ENCODE measurements at places on chromosomes 6 and 20. TPM values are rescaled to one million over a fixed set of nuclear protein-coding genes. Genes with fewer than 3 reads are reported as not detected.

Gene LTB
- 493 TPM for total RNA-seq

Gene GRM1
- total RNA-seq, result not detected

GRCh38 chr6:92044312-92044711 lies 1375.0 kb downstream of the EPHA7 start:
- H3K27ac ChIP-seq, result no peak overlapping the region
- H3K4me3 ChIP-seq, result no peak overlapping the region
- no peak for DNase-seq
- no peaks in the 10 kb centered on the region for H3K4me1 ChIP-seq
- no peaks in the 10 kb centered on the region for H3K36me3 ChIP-seq

GRCh38 chr6:34144581-34145160 lies 1.2 kb downstream of the GRM4 start:
- H3K4me3 ChIP-seq, result no peak overlapping the region
- H3K27ac ChIP-seq, result no peak overlapping the region
- no peak for DNase-seq
- H3K36me3 ChIP-seq, result no peaks in the 10 kb centered on the region
- peaks cover 9% of the 10 kb centered on the region for H3K27me3 ChIP-seq

GRCh38 chr20:24916412-24916811 lies 32.7 kb upstream of the CST7 start:
- peaks cover 4% of the 10 kb centered on the region for H3K4me1 ChIP-seq
- H3K4me3 ChIP-seq, result no peak overlapping the region
- DNase-seq, result no peak
- no peaks in the 10 kb centered on the region for H3K27me3 ChIP-seq

DNA sequence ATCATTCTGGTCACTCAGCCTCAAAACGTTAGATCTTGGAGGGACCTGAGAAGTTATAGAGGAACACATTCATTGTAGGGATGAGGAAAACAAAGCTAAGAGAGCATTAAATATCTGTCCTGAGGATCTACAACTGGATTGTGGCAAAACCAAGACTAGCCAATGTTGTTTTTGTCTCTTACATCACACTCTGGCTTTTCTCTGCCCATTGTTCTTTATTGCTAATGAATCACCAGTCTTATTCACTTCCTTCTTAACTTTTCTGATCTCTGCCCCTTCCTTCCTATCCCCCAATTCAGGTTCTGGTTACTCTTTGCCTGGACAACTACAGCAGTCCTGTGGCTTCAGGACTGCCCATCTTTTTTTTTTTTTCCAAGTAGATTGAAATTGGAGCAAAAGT lies 57.0 kb upstream of the PREP start:
- H3K27me3 ChIP-seq, result no peaks in the 10 kb centered on the region
- peaks cover 38% of the 10 kb centered on the region for H3K4me1 ChIP-seq
- DNase-seq, result no peak
- H3K4me3 ChIP-seq, result peak overlapping the region; percentile 69
- H3K36me3 ChIP-seq, result no peaks in the 10 kb centered on the region

DNA sequence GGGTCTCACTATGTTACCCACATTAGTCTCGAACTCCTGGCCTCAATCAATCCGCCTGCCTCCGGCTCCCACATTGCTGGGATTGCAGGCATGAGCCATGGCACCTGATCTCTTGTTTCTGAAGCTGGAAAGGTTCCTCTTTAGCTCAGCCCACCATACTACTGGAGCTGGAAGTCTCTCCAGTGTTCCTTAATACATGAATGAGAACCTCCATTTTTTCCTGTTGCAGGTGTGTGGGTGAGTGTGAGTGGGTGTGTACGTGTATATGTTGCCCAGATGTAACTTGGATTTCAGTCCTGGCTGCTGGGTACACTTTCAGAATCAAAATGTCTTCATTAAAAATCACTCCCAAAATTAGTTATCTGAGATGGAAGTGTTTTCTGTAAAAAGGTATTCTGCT lies 11.1 kb downstream of the PNPLA1 start:
- no peak overlapping the region for H3K27ac ChIP-seq
- peaks cover 38% of the 10 kb centered on the region for H3K27me3 ChIP-seq
- no peak for DNase-seq
- no peak overlapping the region for H3K4me3 ChIP-seq
- H3K4me1 ChIP-seq, result no peaks in the 10 kb centered on the region

Measured in CD4-positive, CD25-positive, alpha-beta regulatory T cell (primary cell).